Activated naive CD4-positive, alpha-beta T cell (primary cell): ENCODE measurements at places on chromosomes 2 and 18.

DNA sequence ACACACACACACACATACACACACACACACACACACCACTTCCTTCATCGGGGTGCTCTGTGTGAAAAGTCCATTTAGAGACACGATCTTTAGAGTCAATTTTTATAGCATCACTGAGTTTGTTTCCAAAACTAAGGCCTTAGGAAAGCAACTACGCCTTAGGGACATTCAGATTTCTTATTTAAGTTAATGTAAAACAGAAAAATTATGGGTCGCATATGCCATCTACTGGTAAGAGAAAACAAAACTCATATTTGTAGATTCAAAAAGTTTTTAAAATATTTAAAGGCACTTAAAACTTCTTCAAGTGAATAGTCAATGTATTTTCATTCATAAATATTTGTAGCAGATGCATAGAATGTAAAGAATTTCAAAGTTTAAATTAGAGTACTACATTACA, 166.2 kb downstream of the ATAD2B start:
- no peak for DNase-seq

DNA sequence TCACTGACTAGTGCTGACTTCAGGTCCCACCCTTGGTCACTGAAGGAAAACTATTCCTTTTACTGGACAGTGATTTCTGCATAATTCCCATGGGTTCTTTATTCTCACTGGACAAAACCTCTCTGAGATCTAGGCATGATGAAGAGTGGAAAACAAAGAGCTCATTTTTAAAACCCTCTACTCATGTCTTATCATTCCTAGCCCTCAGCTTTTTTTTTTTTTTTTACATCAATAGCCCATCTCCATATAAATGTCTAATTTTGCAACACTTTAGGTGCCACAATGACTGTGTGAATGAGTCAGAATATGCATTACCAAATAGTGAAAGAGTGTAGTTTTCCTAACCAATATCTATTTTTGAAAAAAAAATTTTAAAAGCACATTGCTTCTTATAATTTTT, 74.8 kb downstream of the TCF4 start:
- DNase-seq, result no peak

DNA sequence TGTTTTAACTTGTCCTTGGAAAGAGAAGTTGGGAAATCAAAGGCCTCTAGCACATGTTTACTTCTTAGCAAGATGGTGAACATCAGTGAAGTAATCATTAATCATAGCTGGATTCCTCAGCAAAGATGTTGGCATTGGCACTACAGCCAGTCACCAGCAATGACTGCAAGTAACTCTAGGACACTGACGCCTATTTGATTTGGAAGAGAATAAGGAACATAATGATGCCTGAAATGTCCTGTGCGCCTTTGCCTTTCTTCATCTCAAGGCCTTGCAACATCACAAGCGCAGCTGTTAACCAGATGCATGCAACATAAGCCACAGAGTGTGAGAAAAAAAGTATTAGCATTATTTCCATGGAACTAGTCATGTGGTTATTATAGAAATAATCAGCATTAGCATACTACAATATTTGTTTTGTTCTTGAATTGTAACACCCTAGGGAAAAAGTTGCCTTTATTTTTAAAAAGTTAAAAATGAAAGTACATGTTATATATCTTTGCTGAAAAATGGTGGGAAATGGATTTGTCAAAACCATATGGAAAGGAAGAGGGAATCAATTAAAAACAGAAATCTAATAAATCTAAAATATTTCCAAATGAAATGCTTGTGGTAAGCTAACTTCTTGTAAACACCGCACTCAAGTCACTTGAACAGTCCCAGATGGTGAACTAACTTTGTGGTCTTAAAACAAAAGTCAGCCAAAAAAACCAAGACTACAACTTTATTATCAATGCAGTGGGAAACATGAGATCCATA, 55.6 kb downstream of the THADA start:
- no peak for DNase-seq

- no peak for DNase-seq
These were observed 523.5 kb upstream of the ZEB2 start for GRCh38 chr2:145043399-145043834.

GRCh38 chr2:159136391-159136790, 150.1 kb downstream of the WDSUB1 start:
- no peak for DNase-seq

DNA sequence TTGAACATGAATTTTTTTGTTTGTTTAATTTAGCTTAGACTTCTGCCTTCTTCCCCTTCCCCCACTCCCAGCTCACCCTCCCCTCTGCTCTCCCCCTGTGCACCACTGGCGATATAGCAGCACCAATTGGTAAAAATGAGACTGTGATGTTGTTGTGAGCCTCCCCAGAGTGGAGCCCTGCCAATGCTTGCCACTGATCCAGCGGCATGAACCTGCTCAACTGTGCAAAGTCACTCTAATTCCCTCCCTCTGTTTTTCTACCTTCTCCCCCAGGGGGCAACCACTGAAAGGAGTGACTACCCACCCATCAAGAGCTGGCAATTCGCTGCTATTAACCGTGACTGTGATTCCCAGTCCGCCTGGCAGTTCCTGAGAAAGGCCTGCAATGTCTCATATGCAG, 30.2 kb downstream of the KLHL14 start:
- no peak for DNase-seq

DNA sequence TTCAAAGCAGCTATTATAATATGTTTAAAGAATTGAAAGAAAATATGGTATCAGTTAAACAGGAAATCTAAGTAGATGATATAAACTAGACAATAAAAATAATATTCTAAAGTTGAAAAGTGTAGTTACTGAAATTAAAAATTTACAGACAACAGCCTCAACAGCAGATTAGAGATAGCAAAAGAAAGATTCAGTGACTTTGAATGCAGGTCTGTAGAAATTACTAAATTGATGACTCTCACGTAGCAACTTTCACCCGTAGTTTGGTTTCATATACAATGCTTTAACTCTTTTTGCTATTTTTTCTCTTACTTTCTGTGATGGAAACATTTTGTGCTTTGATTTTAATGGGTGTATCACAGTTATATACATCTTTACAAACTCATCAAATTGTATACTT, 44.8 kb downstream of the SPAST start:
- DNase-seq, result no peak

DNA sequence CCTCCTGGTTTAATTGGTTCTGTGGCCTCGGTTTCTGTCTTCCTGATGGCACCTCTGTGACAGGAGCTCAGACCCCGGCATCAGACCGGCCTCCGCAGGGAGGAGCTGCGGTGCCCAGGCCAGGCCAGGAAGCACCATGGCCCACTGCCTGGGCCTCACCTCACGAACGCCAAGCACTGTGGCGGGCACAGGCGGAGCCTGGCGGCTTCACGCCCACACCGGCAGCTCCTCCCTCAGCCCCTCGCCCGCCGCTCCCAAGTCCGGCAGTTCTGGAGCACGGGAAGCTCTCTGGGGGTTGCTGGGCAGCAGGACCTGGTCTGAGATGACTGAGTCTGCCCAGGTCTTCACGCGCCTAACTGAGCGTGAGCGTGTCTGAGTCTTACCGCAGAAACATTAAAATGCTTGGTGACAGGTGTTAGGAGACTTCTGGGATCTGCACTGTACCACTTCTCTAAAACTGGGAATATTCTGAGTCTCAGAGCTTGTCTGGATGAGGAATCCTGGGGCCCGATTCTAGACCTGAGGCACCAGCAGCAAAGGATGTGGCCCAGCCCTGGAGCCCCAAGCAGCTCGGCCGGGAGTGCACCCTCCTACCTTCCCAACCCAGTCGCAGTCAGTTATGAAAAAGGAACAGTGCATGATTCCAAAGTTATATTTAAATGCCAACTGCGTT, 21.9 kb downstream of the RTP5 start:
- no peak for DNase-seq

DNA sequence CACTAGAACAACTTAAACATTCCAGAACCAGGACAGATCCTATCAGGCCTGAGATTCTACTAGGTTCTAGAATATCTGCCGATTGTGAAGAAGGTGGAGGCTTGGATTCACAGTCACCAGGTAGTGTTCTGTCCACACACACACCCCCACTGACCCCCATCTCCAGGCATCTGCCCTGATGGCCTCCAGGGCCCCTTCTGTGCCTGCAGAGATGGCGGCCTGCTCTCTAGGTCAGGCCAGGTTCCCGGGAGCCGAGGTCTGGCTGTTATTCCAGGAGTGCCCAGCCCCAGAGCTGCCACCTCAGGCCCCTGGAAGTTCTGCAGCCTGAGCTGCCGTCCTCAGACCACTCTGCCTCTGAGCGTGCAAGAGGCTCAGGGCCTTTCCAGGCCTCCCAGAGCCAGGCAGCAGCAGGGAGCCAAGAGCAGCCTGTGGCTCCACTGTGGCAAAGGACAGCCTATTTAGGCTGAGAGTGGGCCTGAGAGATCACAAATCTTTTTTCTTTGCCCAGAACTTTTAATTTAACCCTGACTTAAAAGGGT, 96.2 kb upstream of the ASAP2 start:
- no peak for DNase-seq

- DNase-seq, result no peak
These were observed 629.5 kb downstream of the NR4A2 start for GRCh38 chr2:155703048-155703447.

DNA sequence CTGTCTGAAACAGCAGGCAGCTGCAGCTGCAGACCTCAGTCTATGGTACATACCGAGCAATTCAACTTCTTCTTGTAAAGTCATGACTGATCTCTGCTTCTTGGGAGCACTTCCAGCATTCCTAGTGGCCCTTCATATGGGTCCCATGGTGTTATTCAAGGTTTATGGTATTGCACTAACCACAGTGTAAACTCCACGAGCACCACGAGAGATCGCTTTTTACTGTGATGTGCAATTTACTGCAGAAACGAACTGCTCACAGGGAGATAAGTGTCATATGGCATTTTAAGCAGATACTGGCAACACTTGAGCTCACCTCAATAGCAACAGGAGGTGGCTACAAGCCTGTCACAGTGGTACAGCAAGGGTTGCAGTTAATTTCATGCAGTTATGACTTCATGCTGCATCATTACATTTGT, 38.6 kb upstream of the SH3BP4 start:
- DNase-seq, result no peak

DNA sequence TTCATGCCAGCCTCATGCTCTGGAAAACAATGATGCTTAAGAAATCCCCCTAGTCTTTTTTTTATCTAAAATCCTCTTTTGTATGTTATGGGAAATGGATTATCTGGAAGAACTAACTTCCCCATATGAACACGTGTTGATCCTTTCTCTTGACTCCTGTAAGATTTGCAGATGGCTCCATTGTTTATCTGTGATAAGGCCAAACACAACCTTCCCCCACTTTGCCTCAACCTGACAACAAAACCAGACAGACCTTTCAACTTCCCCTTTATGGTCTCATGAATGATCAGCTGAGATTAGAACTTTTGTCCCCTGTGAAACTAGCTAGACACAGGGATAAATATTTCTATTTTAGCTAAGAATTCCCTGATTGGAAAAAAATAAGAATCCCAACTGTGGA, 828.0 kb upstream of the CDH2 start:
- no peak for DNase-seq

DNA sequence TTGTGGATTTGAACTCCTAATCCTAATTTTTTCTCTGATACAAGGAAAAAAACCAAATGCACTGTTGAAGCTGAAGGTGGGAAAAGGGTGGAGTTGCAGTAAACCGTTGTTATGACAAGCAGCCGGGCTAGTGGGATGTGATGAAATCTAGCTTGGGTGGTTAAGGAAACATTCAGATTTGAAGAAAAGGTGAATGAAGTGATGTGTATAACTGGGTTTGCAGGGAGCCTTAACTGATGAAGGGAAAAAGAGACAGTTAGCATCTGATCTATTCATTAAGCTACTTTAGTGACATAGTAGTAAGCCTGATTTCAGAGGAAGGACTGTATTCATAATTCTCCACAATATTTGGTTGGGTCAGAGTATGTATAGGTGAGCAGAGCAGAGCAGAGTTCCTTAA, 3.5 kb downstream of the EML6 start:
- DNase-seq, result no peak

DNA sequence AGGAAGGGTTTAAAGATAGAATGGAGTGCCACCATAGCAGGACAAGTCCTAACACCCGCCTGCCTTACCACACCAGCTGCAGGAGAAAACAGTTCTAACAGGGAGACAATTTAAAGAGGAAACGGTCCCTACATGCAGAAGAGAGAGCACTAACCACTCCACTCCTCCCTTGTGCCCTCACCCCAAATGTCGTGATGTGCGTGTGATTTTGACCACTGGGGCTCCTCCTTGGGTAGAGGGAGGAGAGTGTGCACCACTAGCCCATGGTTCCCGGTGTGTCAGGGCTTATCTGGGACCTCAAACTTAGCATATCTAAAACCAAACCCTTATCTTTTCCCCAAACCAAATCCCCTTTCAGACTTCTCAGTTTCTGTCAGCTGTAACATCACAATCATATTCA, 105.5 kb upstream of the CCDC68 start:
- no peak for DNase-seq

DNA sequence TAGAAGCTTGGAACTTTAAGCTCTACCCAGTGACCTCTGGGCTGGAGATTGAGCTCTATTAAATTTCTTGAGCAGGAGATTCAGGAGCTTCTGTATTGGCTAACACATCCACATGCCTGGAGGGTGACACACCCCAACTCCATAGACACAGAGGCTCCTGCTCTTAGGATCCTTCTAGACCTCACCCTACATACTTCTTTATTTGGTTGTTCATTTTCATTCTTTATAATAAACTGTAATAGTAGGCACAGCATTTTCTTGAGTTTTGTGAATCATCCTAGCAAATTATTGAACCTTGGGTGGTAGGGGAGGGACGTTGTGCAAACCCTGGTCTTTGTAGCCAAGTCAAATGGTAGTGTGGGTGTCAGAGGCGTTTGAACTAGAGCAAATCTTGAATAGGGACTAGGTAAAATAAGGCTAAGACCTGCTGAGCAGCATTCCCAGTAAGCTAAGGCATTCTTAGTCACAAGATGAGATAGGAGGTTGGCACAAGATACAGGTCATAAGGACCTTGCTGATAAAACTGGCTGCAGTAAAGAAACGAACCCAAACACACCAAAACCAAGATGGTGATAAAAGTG, 323.8 kb upstream of the GALNT5 start:
- no peak for DNase-seq

DNA sequence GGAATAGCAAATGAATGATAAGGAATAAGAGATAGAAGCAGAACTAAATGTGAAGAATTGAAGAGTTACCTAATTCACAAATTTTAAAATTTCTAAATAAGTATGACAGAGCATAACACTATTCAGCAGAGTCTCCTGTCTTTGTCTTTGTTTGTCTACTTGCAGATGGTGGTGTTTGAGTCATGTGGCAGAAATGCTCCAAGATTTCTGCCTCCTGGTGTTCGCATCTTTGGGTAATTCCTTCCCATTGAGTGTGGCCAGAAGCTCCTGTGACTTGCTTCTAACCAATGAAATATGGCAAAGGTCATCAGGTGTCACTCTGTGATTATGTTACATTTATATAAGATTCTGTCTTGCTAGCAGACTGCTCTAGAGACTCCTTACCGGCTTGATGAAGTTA, 45.6 kb upstream of the GALNT3 start:
- DNase-seq, result no peak

- no peak for DNase-seq
These were observed 7.4 kb downstream of the THNSL2 start for GRCh38 chr2:88177556-88177955.
